Calu3 (cell line): ENCODE measurements at places on chromosomes 6 and 20.
A peak's percentile ranks its signal among the peaks of the same experiment; 100 is the strongest.

GRCh38 chr6:10794239-10794638, 44.1 kb downstream of the MAK start:
- DNase-seq: no peak

DNA sequence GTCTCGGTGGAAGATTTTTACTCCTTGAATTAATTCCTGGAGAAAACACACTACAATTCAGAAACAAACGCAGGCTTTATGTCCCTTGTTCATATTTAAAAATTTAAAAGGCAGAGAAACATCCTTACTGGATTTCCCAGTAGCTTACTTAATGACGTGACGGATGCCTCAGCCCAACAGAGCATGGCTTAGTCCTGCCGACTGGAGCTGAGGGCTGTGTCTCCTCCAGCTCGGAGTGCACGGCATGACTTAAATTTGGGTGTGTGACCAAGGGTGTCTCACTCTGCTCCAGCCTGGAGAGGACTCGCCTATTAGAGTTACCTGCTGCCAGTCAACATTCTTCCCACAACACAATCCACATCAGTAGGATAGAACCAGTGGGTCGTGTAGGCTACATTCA, 107.1 kb downstream of the PSMB1 start:
- DNase-seq: no peak

GRCh38 chr6:20571261-20571660, 37.0 kb downstream of the CDKAL1 start:
- DNase-seq: no peak

DNA sequence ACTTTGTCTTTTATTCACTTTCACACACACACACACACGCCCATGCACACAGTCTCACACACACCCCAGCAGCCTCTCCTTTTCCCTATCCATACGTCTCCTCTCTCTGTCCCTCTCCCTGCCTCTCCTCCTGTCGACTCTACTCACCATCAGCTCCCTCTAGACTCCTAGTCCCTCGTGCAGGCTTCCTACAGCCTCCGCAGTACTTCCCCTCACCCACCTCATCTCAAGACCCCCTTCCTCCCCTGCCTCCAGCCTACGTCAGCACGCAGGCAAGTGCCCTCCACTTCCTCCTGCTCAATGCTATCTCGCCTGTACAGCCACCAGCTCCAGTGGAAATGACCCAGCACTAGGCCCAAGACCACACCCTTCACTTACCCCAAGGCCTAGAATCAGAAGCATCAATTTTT, 820 bp upstream of the TREML2 start:
- DNase-seq: no peak

- peak; percentile 76 for DNase-seq
Observed at GRCh38 chr20:50226093-50226974, 35.7 kb downstream of the CEBPB start.

- DNase-seq: no peak
Observed at GRCh38 chr6:87237804-87238203, 82.4 kb downstream of the ZNF292 start.

DNA sequence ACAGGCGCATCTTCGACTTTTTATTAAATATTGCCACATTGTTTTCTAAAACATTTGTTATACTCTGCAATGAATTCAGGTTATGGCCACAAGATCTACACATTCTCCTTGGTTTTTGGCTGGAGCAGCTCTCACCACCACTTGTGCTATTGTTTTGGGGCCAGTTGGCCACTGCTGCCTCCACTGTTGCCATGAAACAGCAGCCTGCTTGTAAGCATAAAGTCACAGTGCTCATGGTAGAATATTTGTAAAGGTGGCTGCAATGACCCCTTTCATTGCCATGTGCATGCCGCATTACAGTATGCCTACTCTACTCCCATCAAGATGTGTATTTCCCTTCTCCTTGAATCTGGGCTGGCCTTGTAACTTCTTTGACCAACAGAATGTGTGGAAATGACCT, 141.4 kb downstream of the SCML4 start:
- no peak for DNase-seq

DNA sequence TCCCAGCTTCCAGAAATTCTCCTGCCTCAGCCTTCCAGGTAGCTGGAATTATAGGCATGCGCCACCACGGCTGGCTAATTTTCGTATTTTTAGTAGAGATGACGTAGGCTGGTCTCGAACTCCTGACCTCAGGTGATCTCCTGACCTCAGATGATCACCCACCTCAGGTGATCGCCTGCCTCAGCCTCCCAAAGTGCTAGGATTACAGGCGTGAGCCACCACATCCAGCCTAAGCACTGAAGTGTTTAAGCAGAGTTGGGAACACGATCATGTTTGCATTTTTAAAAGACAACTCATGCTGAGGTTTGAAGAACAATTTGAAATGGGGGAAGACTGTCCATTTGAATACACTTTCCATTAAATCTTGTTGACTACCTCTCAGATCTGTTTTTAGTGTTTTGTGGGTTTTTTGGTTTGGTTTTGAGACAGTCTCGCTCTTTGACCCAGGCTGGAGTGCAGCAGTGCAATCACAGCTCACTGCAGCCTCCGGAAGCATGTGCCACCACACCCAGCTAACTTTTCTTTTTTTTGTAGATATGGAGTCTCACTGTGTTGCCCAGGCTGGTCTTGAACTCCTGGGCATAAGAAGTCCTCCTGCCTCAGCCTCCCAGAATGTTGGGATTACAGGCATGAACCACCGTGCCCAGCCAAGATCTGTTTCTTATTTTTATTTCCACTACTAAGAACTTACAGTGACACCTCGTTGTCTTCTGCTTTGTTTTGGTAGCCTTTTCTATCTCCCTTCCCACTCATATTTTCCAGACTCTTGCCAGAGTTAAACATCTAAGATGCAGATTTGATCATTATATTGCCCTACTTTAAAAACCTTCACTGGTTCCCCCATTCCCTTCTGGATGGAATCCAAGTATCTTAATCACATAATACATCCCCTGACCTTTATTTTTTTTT, 5.5 kb downstream of the CASP8AP2 start:
- no peak for DNase-seq

DNA sequence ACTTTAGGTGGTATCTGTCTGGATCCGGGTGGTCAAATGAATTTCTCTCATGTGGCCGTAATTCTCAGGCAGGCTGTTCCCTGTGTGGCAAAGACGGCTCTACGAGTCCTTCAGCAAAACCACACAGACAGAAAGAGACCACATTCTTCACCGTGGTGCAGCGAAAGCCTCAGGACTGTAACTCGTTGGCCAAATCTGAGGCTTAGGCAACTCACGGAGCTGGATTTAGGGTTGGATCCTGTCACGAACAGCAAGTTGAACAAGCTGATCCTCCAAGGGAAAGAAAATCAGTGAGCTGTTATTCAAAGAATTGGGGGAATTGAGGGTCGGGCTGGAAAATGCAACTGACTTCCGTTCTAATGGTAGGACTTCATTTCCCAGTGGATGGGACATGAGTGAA, 167.4 kb downstream of the ZMYND8 start:
- no peak for DNase-seq

GRCh38 chr20:12575352-12576095, 433.2 kb upstream of the SPTLC3 start:
- DNase-seq: no peak

- DNase-seq: no peak
Observed at GRCh38 chr6:36800223-36801076, 38.8 kb downstream of the CPNE5 start.

DNA sequence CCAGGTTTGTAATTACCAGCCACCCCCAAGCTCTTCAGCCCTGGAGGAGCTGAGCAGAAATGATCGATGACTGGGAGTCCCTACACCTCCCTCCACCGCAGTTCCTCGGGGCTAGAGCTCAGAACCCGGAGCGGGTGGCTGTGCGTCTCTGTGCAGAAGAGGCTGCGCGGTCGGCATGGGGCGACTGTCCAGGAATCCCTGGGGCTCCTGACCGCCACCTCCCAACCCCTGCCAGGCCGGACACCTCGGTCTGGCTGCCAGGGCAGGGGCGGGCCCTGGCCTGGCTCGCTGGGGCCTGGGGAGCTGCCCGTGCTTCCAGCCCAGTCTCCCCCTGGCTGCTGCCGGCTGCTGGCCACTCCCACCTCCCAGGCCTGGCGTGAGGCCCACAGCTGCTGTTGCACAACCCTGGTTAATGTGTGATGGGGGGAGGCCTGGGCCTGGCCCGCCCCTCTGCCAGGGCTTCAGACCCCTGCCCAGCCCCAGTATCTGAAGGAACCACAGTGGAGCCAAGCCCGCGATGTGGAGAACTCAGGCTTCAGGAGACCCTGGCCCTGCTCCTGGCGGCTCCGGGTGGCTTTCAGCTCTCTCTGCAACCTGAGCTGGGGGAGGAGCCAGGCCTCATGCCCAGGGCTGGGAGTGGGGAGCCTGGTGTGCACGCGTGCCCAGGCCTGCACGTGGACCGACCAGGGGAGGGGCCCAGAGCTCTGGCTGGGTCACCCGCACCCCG, 1.2 kb downstream of the SLC2A4RG start:
- DNase-seq: peak; percentile 98

DNA sequence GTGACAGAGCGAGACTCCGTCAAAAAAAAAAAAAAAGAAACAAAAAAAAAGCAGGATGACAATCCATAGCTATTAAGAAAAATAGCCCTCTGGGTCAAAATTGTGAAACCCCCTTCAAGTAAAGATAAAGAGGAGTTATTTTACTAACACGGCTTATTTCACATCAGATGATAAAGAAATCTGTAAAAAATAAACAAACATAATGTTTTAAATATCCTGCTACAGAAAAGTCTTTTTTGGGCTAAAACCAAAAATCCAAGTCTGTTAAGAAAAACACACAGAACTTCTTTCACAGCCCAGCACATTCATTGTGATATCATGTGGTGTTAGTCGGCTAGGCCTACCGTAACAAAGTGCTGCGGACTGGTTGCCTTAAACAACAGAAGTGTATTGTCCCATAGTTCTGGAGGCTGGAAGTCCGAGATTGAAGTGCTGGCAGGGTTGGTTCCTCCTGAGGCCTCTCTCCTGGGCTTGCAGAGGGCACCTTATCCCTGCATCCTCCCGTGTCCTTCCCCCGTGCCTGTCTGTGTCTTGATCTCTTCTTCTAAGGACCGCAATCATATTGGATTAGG, 239.2 kb upstream of the TAB2 start:
- DNase-seq: no peak

DNA sequence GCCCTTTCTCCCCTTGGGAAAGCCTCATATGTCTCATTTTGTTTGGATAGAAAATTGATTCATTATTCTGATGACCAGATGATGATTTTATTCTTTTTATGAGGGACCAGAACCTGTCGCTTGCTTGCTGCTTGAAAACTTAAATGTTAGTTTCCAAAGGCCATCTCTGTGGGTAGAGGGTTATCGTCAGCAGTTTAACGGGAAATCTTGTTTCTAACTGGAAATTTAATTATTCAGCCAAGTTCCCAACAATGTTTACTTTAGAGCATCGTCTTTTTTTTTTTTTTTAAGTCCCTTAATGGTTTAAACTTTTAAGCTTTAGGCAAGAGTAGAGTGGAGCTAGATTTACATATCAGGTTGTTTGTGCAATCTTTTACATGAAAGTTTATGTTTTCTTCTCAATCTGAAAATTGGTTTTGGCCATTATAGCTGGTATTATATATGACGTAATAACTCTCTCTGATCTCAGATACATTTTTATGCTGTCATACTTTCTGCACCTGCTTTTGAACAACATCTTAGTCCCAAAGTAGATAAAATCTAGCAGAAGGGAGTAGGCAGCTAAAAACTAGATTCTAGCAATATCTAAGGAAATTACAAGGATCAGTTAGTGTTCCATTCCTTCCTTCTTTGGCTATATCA, 93.9 kb downstream of the FOXO3 start:
- DNase-seq: no peak

- no peak for DNase-seq
Observed at GRCh38 chr20:57417830-57418780, 26.9 kb downstream of the RBM38 start.

DNA sequence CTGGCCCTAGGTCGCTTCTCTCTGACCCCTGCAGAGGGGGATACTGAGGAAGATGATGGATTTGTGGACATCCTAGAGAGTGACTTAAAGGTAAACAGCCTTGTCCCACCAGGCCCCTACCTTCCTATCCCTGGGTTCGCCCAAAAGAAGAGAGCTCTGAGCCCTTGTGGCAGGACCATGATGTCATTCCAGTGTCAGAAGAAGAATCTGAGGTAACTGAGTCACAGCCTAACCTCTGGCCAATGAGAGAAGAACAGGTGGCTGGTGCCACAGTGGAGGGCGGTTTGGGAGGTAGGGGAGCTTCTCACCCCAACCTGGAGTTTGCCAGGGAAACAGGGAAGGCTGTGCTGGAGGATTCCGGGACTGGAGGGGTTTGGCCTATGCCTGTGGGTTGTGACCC, 5.2 kb downstream of the CDC25B start:
- DNase-seq: no peak

- DNase-seq: no peak
Observed at GRCh38 chr6:90274451-90275030, 22.1 kb downstream of the BACH2 start.
